RPMI7951 (cell line): ENCODE measurements at places on chromosomes 2 and 18. TPM values are rescaled to one million over a fixed set of nuclear protein-coding genes. Genes with fewer than 3 reads are reported as not detected.

- DNase-seq: peak; percentile 23
These were observed 17.0 kb downstream of the MBOAT2 start for GRCh38 chr2:8986327-8986976.

DNA sequence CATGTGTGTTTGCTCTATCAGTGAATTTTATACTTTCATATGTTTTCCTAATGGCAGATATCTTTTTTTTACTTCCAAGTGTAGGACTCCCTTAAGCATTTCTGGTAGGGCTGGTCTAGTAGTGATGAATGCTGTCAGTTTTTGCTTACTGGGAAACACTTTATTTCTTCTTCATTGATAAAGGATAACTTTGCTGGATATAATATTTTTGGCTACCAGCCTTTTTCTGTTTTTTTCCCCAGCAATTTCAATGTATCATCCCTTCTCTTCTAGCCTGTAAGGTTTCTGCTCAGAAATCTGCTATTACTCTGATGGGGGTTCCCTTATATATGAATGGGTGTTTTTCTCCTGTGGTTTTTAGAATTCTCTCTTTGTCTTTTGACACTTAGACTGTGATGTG lies 980.6 kb upstream of the PIK3C3 start:
- no peak for DNase-seq

GRCh38 chr2:42132191-42132965 lies 36.8 kb upstream of the EML4 start:
- DNase-seq: peak; percentile 81

DNA sequence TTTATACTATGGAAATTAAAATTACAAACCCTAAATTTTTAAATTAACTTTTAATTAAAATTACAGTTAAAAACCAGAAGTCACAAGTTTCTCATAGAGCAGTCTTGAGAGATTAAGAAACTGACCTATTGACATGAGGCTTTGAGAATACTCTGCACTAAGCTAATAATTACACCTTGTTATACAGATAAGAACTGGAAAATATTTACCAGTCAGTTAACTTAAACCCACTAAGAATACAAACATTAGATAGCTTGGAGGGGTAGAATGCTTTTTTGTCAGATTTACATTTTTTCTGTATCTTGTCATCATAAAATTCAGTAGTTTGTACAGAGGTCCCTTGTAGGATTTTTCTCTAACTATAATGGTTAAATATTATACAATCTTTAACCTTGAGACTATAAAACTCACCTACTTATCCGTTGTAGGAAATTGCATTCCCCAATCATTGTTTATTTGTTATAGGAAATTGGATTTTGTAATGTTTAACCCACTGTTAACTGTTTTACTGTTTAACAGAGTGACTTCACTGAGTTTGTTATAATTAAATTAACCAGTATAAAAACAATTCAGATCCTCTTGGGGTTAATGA lies 219.7 kb upstream of the PKDCC start:
- no peak for DNase-seq

CWC22 gene
- total RNA-seq: 15.5 and 21.7 TPM in 2 replicates

FOXD4L1 gene
- 0.10 TPM in 1 of 2 replicates, not detected in the other for total RNA-seq

- DNase-seq: no peak
These were observed 1178.2 kb upstream of the NRXN1 start for GRCh38 chr2:52210161-52210560.

- no peak for DNase-seq
These were observed 86.2 kb downstream of the BCL2 start for GRCh38 chr18:63233334-63233733.

DNA sequence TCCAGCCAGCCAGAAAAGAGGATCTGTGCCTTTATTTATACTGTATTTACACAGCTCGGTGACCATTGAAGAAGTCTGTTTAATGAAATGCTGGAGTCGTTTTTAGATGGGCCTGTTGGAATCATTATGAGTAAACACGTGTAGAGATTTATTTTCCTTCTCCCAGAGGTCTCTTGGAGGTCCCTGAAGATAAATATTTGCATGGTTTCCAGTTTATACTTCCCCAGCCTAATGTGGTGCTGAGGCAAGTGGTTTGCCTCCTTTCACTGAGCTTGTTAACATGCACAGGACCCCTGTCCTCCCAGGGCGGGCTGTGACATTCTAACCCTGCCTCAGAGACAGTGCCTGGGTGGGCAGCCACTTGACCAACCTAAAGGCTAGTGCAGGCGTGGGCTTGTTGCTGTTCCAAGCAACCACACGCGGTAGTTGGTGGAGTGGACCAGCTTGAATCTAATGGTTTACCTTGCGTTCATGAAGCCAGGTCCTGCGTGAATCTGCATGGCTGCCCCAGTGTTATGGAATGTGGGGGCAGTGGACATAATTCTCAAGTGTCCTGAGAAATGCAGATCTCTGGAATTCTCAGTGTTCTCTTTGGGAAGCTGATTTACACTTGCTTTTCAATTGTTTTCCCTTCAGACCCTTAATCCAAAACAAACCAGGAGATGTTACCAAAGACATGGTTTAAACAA lies 130.2 kb upstream of the DLX2 start:
- no peak for DNase-seq

- no peak for DNase-seq
These were observed 568.9 kb upstream of the ACVR2A start for GRCh38 chr2:147275943-147276342.
